Effector CD8-positive, alpha-beta T cell (primary cell): ENCODE measurements at places on chromosomes 3 and 15.

- no peak for DNase-seq
Measured at GRCh38 chr3:69612791-69613190, 126.5 kb upstream of the MITF start.

GRCh38 chr3:37800022-37800551 lies 61.6 kb upstream of the CTDSPL start:
- no peak for DNase-seq

DNA sequence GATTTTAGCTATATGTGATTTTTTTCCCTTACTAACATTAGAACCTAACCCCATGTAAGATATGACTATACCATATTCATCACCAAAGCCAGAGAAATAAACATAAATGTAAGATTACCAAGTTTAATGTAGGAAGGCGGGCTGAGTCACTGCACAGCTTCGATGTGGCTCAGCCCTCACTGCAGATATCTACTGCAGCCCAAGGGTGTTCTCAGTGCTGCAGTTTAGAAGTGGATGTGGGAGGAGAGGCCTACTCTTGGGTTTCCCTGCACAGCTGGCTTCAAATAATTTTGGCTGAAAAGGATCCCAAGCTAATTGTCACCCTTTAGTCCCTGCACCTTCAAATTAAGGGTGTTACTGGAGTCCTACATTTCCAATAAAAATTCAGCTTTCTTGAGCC lies 9.3 kb downstream of the ARPP19 start:
- DNase-seq, result no peak

- DNase-seq, result no peak
Measured at GRCh38 chr3:128624526-128625138, 26.0 kb downstream of the RPN1 start.

DNA sequence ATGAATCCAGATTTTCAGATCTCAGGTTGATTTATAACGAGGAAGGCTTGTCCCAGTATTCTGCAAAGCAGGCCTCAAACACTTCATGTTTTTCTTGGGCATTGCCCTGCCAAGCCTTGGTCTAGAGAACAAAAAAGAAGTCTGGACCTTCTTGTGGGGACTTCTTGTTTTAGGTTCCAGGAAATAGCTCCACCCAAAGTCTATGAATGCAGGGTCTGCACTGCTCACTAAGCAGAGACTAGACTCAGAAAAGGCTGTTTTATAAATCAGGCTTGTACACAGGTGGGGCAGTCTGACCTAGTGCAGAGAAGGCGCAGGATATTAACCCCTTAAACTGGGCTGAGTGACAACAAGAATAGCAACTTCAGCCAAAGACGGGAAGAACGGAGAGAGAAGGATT lies 44.3 kb downstream of the GLB1 start:
- no peak for DNase-seq

DNA sequence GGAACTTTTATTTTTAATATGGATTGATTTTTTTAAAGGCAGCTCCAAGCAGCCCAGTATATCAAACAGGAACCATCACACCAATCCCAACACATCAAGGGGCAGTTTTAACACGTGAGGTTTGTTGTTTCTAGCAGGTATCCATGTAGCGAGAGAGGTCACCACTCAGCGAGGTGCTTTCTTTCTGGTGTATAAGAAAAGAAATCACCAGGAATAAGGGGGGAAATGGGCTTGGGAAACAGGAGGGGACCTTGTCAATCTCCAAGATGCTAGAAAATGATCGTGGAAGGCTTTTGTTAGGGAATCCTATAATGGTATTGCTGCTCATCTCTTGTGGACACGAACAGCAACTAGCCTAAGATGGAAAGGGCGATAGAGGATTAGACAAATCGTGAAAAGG lies 402.9 kb upstream of the ATP11B start:
- DNase-seq, result no peak

DNA sequence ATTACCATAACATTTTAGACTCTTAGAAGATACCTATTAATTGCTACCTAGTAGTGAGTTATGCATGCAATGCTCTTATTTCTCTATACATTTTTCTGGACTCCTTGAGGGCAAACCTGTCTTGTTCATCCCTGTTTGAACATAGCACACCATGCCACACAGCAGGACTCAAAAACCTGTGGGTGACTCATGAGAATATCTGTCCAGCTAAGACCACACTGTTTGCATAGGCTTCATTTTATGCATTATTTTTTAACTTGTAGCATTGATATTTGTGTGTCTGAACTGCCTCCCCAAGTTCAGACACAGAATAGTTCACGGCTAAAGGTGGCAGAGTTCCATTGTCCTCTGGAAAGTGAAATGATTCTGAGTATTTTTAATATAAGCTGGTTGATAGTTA lies 1.8 kb downstream of the LMCD1 start:
- no peak for DNase-seq

DNA sequence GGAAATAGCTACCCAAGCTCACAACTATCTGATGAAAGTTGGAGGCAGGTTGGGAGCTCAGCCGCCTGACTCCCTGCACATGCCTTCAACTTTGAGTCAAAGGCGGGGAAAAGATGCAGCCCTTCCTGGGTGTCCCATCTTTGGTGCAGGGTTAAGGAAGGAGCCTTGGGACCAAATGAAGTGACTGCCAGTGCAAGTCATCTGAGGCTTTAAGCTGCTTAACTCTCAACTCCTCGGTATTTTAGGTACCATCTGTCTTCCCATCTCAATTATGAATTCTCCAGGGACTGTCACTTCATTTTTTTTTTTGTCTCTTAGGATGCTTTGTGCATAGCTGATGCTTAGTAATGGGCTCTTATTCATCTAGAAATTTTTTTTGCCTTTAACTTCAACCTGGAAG lies 408.8 kb upstream of the C2CD4B start:
- no peak for DNase-seq

DNA sequence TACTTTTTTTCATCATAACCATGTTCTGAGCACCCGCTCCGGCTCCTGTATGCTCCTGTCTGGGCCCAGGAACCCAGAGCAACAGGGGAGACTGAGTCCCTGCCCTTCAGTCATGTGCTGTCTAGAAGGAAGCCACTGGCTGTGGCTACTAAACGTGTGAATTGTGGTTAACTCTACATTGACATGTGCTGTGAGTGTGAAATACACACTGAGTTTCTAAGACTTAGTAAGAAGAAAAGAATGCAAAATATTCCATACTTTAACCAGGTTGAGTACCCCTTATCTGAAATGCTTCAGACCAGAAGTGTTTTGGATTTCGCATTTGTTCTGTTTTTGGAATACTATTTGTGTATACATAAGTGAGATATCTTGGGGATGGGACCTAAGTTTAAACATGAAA lies 42.8 kb upstream of the CGNL1 start:
- DNase-seq, result no peak

- no peak for DNase-seq
Measured at GRCh38 chr15:35023804-35024203, 35.7 kb upstream of the ZNF770 start.

DNA sequence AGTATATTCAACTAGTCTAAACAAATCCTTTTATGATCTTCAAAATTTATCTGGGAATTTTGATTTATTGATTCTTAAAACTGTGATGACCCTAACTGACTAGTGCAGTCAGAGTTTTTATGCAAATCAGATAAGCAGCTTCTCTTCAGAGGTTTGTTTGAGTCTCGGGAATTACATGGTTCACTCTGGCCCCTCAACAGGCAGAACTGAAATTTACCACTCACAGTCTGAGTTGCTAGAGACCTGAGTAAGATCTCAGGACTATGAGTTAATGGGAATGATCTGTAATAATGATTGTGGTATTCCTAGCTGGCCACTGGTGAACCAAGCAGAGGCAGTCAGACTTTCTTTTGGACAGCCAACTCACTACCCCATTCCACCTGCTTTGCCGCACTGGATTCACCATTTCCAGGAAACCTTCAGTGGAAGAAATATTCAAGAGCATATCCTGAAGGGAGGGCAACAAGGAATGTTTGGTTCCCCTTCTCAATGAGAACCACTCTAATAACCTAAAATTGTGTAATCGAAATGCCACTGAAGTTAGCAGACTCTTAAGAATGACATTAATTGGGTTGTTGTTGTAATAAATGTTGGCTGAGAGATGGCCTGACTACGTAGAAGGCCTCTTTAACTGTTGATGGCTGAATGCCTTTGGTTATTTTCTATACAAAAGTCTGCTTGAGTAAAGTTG lies 11.5 kb upstream of the DNAJC13 start:
- DNase-seq, result no peak

- DNase-seq, result no peak
Measured at GRCh38 chr15:45249125-45249780, 2.8 kb upstream of the SLC28A2 start.

- no peak for DNase-seq
Measured at GRCh38 chr3:81666502-81667121, 94.8 kb downstream of the GBE1 start.

DNA sequence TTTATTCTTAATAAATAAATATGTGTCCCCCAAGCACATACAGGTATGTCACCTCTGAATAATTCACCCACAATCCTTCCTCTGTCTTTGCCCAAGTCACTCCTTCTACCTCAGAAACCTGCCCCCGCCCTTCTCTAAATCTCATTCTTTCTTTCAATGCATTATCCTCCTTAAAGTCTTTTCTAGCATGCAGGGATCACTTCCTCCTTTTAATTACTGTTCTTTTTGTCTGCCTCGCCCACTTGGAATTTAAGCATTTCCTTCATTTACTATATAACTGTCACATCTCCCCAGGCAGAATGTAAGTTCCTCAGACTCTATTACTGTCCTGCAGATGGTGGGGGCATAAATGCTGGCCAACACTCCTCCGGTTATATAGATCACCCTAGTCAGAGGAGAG lies 7.8 kb downstream of the CCDC80 start:
- no peak for DNase-seq

DNA sequence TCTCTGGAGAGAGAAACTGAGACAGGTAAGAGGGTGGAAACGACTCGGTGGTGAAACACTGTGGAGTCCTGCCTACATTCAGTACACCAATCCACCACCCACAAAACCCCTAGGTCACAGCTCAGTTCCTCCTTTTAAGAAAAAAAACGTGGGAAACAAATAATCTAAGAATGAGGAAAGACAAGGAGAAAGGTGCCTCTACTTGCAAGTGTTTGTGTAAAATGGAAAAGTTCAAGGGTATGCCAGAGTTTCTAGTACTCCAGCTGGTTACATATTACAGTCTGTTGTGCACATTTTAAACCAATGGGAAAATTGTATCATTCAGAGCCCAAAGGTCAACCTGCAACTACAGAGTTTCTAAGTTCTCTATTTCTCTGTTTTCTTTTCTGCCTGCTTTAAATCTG lies 32.2 kb downstream of the HGD start:
- DNase-seq, result no peak

- DNase-seq, result no peak
Measured at GRCh38 chr3:107604057-107604822, 81.5 kb downstream of the BBX start.

- DNase-seq, result no peak
Measured at GRCh38 chr3:192907784-192908183, 9.9 kb downstream of the MB21D2 start.

DNA sequence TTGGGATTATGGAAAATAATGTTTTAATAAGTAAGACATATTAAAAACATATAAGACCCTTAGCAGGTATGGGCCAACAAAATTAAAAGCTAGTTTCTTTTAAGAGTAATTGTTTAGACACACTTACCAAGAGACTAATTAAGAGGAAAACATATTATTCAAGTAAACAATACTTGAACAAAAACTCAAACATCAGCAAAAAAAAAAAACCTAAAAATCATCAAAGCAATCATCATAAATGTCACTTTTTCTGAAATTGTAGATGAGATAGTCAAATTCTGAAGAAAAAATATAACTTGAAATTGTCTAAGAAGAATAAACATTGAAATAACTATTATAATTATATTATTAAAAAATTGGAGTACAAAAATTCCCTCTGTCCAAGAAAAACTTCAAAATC lies 1318.2 kb downstream of the ZPLD1 start:
- DNase-seq, result no peak

GRCh38 chr3:119044593-119044992 lies 9.9 kb upstream of the IGSF11 start:
- DNase-seq, result no peak
